ENCODE measurements at places on chromosomes 13 and 19.

DNA sequence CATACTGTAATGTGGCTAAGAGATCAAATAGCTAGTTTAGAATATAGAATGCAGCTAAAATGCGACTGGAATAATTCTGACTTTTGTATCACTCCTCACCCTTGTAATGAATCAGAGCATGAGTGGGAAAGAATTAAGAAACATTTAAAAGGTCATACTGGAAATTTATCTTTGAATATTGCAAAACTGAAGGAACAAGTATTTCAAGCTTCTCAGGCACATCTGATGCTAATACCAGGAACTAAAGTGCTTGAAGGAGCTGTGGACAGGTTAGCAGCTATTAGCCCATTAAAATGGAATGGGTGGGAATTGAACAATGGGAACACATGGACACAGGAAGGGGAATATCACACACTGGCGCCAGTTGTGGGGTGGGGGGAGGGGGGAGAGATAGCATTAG, 144.2 kb upstream of the ZNF91 start:
- no peak for DNase-seq

DNA sequence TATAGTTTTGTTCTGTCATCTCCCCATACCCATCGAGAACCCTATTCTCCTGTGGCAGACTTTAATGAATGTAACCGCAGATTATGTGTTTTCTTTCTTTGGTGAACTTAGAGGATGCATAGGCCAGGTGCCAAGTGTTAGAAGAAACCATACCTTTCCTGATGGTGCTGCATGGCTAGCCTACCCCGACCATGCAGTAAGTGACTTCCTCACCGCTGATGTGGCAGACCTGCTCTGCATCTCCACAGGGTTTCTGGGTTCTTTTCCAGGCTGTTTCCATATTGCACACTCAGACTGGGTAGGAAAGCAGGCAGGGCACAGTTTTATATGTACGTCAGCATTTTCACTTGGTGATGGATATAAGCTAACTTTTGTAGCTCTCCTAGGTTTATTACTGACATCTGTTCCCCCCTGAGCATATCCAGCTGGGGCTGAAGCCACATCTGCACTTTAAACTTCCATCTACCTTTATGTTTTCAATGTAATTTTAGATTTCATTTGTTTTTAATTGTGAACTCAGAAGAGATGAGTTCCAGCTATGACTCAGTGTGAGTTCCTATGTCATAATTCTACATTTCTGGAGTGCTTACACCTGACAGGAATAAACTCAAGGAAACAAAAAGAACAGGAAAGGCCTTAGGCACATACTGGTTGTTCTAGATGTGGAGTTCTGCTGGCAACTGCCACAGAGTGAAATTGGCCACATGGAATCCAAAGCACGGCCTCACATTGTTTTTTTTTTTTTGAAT, 42.3 kb downstream of the LRCH1 start:
- no peak for DNase-seq

- DNase-seq: no peak
Observed at GRCh38 chr13:21546372-21546771, 57.6 kb downstream of the MICU2 start.

GRCh38 chr13:75256922-75257321, 225.0 kb downstream of the TBC1D4 start:
- no peak for DNase-seq

DNA sequence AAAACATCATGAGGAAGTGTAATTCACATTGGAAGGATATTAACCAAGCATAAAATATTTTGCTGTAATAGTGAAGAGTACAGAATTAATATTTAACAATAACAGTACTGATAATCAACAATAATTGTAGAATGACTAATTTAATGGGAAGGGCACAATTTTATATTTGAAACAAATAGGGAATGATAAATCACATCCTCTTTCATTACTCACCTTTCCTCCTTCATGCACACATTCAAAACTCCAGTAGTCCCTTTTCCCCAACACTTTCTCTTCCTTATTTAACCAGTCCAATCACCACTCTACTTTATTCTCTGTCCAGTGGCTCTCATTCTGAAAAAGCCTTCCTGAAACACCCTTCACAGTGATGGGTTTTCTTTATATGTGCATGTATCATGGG, 110.8 kb upstream of the POSTN start:
- DNase-seq: no peak

- DNase-seq: no peak
Observed at GRCh38 chr19:13121551-13122274, 3.6 kb downstream of the NACC1 start.

DNA sequence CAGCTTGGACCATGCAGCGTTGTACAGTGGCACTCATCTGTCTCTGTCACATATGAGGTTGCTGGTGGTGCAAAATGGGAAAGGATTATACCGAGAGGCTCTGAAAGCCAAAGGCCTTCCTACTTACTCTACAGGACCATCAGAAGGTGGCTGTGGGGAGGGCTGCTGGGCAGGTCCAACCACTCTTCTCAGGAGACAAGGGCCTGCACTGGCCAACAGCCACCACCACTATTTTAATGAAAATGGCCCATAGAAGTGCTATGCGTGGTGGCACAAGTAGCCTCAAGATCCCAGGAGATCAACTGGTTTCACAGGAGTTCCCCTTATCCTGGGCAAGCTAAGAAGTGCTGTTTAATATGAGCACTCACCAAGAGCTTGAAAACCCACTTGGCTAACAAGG, 52.3 kb downstream of the MRPL57 start:
- no peak for DNase-seq

- DNase-seq: no peak
Observed at GRCh38 chr13:66138172-66138811, 1091.8 kb downstream of the PCDH9 start.

DNA sequence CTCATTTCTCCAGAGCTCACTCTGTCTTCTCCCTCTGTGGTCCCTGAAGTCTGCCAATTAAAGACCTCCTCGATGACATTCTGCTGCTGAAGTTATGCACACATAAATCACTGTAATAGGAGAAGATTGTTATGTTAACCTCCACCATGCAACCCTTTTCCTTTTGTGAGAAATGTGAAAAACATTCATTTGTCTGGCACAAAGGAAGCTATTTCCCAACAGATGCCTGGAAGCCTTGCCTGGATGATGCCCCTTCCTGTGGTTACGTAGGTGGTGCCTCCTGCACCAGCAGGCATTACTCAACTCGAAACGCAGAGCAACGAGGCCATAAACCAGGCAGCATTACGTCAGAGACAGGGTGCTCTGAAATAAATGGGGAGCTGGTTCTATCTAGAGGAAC, 327.4 kb upstream of the ZNF507 start:
- no peak for DNase-seq

GRCh38 chr13:32468502-32469142, 40.7 kb upstream of the N4BP2L1 start:
- DNase-seq: no peak

GRCh38 chr13:30551189-30551588, 66.5 kb upstream of the USPL1 start:
- DNase-seq: no peak

DNA sequence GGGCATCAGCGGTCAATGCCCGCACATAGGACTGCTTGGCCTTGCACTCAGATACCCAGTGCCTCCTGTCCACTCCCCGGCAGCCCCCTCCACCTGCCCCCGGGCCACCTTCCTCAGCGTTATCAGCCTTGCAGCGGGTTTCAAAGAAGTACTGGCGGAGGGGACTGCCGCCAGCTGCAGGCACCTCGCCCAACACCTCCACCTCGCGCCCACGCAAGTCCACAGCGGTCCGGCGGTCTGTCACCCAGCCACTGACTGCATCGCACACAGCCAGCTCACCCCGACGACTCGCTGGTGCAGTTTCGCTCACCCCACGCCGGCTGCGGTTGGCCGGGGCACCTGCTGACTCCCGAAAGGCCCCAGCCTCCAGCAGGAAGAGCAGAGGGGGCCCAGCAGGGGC, 3.2 kb downstream of the NTF4 start:
- no peak for DNase-seq

- DNase-seq: no peak
Observed at GRCh38 chr19:18849838-18850400, 18.2 kb downstream of the UPF1 start.

GRCh38 chr13:94109715-94110374, 369.6 kb downstream of the DCT start:
- DNase-seq: no peak

DNA sequence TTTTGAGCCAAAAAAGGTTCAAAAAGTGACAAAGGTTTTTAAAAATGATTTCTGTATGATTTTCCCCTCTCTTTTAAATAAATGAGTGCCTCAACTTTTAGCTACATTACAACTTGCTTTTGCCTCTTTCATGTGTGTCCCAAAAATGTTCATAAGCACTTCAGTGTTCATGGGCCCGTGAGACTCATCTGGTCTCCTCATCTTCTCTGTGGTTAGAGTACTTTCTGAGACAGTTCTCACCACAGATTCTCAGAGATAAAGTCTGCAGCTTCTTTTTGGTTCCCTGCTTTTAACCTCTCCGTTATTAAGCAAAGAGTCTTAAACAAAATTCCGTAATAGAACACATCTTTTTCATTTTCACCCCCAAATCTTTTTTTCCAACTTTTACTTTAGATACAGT, 156.9 kb downstream of the DLEU7 start:
- DNase-seq: no peak

GRCh38 chr19:11208561-11209471, 11.5 kb upstream of the KANK2 start:
- no peak for DNase-seq

DNA sequence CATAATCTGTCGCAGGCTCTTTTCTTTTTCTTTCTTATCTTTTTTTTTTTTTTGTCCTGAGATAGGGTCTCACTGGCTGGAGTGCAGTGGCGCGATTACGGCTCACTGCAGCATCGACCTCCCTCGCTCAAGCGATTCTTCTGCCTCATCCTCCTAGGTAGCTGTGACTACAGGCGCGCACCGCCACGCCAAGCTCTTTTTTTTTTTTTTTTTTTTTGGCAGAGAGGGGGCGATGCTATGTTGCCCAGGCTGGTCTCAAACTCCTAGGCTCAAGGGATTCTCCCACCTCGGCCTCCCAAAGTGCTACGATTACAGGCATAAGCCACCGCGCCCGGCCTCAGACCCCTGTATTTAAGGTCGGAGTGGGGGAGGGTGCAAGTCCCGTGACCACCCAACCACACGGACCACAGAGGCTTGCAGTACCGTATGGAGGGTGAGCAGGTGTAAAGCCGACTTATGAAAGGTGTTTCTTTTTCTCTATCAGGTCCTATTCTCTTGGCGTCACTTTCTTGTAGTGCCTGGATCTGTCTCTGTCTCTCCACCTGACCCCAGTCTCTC, 2.0 kb downstream of the PHLDB3 start:
- no peak for DNase-seq

GRCh38 chr13:33543089-33543459, 257.5 kb upstream of the STARD13 start:
- no peak for DNase-seq

DNA sequence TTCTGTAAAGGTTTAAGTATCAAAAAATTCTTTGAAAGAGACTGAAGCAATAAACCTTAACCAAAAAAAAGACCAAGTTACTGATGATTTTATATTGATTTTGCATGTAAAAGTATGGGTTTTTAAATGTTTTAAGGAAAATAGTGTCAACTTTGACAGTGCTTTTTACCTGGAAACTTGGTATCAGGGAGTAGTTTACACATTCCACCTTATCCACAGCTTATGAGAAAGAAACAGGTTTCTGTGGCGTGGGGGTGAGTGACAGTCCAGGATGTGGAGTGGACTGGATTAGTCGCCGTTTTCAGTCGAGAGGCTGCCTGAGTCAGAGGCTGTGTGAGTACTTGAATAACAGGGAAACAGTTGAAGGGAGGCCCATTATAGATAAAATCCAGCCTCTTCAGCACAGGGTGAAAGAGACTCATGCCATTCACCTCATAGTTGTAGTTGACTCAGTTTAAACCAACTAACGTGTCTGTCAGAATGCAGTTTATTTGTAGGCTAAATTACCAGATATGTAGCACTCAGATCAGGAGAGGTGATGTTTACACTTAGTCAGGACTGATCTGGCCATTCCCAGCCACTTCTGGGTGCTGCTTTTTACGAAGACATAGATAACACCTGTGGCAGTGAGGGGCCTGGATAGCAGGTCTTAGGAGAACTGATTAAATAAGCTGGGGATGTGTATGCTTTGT, 595 bp upstream of the GPR183 start:
- no peak for DNase-seq

DNA sequence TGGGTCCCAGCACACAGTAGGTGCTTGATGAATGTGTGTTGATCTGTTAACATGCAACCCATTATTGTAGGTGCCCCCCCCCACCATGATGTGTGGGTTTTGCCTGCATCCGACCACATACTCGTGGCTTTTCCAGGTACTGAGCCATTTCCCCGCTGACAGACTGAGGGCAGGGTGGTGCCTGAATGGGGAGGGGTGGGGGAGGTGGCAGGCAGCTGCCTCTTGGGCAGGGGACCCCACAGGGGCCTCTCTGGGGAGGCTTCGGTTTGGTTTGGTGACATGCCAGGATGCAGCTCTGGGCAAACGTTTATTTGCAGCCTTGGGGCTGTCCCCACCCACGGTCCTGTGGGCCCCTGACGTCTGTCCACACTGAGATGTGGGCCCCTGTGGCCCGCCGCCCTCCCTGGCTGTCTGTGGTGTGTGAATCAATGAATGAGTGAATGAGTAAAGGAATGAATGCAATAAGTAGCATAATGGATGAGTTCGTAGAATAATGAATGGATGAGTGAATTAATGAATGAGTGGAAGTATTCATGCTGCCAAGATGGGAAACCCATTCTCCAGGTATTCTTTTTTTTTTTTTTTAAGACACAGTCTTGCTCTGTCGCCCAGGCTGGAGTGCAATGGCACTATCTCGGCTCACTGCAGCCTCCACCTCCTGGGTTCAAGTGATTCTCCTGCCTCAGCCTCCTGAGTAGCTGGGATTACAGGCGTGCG, 9.0 kb upstream of the JUND start:
- no peak for DNase-seq

DNA sequence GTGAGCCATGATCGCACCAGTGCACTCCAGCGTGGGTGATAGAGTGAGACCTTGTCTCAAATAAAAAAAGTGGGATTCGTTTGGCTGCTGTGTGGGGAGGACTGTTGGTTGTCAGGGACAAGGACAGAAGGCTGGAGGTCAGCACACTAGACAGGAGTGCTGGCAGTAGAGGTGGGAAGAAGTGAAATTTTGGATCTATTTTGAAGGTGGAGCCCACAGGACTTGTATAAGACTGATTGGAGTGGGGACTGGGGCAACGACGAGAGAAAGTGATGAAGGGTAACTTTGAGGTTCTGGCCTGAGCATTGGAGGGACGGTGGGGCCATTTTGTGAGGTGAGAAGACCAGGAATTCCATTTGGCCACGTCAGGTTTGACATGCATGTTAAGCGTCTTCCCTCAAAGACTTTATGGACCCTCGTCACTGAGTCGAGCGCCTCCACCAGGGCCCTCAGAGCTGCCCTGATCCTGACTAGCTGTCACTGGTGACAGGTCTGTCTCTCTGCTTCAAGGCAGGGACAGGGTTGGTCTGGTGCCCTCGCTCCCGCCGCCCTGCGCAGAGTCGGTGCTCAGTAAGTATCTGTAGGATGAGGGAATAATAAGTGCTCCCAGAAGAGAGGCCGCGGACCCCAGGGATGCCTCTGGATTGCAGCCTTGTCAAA, 673 bp downstream of the CTU1 start:
- DNase-seq: no peak

DNA sequence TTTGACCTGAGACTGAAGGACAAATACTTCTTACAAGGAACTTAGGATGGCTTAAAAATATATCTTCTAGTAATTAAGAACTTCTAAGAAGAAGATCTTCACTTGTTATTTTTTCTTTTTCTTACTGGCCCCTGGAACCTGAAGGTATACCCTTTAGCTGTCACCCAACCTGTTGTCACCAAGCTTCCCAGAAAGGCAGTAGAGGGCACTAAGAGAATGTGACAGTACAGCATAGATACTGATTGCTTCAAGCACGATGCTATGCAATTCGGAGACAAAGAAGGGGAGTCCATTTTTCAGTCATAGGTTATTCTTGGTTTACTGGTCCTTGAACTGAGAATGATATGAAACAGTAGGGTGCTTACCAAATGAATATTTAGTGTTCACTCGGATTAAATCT, 208.3 kb upstream of the PCDH9 start:
- DNase-seq: no peak
